ENCODE measurements at places on chromosomes 1 and 21.

DNA sequence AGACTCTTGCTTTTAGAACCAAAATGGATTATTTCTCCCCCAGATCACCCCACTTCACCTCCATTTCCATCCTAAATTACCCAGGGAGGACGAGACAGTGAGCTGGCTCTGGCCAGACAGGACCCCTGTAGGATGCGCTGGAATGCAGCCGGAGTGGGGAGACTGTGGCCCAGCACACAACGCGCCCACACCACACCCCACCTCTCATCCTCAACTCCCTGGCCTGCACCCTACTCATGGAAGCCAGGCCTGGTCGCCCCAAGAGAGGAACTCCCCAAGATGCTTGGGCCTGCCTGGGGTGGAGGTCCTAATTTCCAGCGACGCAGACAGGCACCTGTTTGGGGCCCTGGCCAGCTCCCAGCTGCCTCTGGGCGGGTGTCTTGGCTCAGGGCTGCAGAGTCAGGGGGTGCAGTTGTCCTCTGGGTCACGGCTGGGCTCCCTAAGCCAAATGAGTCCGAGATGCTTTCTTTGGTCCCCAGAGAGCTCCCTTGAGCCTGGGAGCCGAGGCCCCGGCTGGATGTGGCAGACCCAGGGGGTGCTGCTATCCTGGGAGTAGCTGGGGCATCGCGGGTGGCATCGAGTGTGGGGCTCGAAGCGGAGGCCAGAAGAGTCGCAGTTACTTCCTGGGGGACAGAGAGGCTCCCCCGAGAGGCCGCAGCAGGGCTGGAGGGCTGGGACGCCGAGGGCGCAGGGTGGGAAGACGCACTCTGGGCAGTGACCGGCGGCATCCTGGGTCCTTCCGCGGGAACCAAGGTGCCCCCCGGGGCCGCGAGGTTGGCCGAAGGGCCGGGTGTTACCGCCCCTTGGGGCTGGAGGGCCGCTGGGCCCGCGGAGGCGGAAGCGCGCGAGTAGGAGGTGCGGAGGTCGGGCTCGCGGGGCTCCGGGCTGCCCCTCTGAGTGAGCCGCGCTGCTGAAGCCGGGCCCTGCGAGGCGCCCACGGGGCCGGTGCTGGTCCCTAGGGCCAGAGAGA, 10.4 kb downstream of the CLEC20A start:
- no peak for DNase-seq

DNA sequence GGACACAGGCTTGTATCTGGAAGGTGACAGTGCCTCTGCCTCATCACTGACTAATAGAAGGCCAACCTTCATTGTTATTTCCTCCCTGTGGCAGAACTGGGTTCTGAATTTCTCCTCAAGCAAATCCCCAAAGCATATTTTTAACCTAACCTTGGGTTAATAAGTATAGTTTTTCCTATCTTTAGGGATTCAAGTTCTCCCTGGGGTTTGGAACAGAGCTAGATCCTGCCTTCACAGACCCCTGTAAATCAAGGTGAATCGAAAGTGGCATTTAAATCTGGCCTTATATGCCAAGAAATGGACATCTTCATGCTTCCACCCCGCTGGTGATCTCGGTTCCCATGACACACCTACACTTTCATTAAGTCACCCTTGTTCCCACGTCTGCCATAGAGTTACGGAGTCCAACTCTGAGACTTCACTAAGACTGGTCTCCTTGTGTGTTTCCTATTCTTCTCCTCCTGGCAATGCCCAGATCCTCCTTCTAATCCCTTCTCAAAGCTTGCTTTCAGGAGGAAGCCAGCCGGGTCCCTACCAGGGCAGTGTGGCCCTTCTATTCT, 4.3 kb upstream of the CHI3L2 start:
- DNase-seq = no peak

- DNase-seq = no peak
Measured at GRCh38 chr1:221841251-221841982, 99.5 kb upstream of the DUSP10 start.

DNA sequence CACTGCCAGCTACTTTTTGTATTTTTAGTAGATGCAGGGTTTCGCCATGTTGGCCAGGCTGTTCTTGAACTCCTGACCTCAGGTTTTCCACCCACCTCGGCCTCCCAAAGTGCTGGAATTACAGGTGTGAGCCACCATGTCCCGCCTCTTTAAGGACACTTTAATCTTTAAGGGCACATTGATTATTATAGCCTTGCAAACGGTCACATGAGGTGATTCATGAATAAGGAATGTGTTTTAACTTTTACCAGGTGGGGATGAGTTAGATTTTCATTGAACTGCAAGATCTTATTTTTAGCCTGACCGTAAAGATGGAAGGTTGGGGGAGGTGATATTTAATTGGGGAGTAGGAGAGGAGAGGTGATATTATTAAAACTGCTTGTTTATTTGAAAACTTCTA, 61.9 kb downstream of the TBCE start:
- no peak for DNase-seq

DNA sequence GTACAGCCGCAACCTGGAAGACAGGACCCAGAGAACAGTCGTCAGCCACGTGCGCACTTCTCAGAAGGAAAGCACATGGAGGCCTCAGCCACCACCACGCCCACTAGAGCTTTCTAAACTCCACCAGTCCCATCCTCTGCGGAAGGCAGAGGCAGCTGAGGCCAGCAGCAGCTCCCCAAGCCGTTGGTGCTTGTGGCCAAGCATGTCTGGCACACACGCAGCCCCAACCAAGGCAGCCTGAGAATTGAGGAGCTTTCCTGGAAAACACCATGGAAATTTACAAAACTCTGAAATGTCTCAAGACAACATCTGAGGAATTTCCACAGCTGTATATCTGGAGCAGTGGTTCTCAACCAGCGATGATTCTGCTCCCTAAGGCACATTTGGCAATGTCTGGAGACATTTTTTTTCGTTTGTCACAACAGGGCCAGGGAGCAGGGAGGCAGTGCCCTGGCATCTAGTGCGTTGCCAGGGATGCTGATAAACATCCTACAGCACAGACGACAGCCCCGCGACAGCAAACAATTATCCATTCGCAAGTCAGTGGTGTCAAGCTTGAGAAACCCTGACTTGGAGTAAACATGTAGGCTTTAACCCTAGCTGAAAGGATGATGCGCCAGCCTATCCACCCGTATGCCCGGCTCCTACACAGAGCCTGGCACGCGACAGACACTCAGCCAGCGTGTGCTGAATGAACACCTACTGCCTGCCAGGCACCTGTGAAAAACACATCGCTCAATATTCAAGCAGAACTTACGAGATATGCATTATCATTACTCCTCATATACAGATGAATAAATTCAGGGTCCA, 24.7 kb downstream of the NPHP4 start:
- no peak for DNase-seq

GRCh38 chr1:82562448-82562847, 761.7 kb downstream of the ADGRL2 start:
- DNase-seq = no peak

- no peak for DNase-seq
Measured at GRCh38 chr1:179012038-179012437, 13.7 kb upstream of the FAM20B start.

- DNase-seq = no peak
Measured at GRCh38 chr1:14611792-14612191, 13.3 kb downstream of the KAZN start.

DNA sequence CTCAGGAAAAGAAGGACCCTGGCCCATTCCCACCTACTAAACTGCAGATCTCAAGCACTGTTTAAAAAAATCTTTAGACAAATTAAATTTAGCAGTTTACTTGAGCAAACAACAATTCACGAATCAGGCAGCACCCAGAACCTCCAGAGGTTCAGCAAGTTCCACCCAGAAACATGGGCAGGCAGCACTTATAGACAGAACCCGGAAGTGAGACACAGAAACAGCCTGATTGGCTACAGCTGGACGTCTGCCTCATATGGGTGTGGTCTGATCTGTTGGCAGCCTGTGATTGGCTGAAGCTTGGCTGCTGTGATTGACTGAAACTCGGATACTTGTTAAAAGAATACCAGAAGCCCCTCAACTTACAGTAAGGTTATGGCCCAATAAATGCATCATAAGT, 34.7 kb upstream of the COL6A2 start:
- DNase-seq = no peak

- no peak for DNase-seq
Measured at GRCh38 chr1:18903291-18903756, 969 bp upstream of the ALDH4A1 start.

DNA sequence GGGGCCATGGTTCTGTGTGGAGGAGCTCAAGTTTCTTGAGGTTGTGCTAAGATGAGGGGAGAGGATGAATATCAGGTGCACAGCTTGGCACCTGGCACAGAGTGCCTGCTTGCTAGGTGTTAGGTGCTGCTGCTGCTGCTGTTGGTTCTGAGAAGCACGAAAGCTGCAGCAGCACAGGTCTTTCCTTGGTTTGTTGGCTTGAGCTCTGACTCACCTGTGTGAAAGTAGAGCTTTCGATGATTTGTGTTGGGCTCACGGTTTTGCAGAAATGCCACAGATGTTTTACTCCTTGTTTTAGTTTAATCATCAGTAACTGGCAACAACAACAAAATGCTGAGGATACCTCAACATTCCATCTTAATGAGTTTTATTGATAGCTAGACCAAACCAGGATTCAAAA, 221.6 kb downstream of the BRINP2 start:
- no peak for DNase-seq

DNA sequence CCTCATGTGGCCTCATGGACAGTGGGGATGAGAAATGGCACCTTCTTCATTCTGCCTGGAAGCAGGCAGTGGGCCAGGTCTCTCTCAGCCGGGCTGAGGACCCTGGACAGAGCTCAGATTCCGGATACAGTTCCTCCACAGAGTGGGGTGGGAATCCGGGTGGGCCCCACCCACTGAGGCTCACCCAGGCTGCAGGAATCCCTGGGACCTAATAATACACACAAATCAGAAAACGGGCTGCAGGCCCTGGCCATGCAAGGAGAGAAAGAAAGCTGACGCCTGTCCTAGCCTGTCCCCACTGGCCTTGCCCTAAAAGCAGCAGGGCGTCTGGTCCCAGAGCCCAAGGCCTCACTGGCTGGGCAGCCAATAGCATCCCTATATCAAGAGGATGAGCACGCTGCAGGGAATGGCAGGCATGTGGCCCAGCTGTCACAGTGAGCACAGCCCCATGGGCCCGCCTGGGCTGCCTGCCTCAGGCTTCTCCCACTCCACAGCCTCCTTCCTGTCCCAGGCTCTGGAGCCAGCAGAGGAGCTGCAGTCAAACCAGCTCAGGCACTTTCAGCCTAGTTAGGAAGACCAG, 25.3 kb downstream of the ACTA1 start:
- no peak for DNase-seq

- no peak for DNase-seq
Measured at GRCh38 chr1:115230281-115230680, 107.8 kb downstream of the NGF start.

DNA sequence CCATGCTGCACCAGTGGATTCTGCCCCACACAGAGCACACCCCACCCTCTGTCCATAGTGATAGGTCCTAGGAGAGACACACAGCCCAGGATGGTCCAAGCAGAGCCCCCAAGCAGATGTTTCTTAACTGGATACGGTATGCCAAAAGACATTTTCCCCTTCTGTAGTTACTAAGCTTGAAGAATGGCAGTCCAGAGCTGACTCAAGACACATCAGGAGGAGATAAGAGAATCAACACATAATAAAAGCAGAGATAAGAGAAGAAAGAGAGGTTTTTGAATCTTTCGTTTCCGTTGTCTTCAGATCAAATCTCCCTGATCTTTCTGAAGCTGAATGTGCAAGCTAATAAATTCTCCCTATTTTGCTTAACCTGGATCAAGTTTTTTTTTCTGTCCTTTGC, 21.8 kb upstream of the CASQ2 start:
- DNase-seq = no peak

- no peak for DNase-seq
Measured at GRCh38 chr1:237013608-237014007, 9.4 kb upstream of the MT1HL1 start.

DNA sequence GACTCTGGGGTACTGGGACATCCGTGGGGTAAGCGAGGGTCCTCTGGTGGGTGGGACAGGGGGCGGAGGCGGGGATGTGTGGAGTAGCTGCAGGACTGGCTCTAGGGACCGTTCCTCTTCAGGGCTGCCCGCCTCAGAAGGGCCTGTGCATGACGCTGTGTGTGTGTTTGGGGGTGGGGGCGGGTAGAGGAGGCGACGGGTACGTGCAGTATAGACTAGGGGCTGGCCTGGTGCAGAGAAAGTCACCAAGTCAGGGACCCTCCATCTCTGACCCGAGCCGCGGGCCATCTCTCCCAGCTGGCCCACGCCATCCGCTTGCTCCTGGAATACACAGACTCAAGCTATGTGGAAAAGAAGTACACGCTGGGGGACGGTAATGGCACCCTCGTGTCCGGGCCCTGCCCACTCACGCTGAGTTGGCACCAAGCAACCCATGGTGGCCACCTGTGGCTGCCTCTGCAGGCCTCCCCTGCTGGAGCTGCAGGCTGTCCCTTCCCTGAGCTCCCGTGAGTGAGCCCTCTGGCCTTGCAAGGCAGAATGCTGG, 342 bp downstream of the GSTM5 start:
- DNase-seq = no peak

DNA sequence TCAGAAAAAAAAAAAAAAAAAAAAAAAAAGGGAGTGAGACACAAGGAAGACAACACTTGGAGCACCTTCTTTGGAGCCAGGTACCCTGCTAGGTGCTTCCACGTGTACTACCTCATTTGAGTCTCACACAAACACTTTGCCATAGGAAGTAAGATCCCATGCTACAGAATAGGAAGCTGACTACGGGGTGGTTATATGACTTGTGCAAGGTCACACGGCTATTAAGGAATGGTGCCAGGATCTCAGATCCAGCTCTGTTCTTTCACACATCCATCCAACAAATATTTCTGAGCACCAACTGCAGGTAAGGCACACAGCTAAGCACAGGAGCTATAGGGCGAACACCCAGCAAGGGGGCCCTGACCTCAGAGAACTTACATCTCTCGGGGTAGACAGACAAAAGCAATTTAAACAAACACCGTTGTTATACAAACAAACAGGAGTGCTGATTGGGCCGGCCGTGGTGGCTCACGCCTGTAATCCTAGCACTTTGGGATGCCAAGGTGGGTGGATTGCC, 22.4 kb downstream of the PTAFR start:
- no peak for DNase-seq

GRCh38 chr1:3618881-3619671, 5.7 kb upstream of the TPRG1L start:
- DNase-seq = peak; percentile 52

DNA sequence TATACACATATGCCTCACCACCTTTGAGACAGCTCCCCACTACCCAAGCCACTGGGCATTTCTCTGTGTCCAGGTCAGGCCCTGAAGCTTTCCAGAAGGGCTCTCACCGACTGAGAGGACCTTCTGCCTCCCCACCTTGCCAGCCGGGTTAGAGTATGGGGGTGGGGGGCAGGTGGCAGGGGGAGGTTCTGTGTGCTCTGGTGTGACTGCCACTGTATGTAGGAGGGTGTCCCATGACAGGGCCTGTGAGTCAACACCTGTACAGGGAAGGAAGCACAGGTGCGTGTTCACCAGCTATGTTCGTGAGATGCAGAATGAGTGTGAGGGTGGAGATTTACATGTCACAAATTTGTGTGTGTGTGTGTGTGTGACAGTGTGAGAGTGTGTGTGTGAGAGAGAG, 7.0 kb downstream of the AHDC1 start:
- no peak for DNase-seq
